ENCODE measurements at places on chromosomes 3 and 15. TPM values are rescaled to one million over a fixed set of nuclear protein-coding genes. Genes with fewer than 3 reads are reported as not detected.

SPATA12 gene
- not detected for total RNA-seq

VEPH1 gene
- not detected for total RNA-seq

BUB1B gene
- total RNA-seq: 73.1 TPM

WWTR1 gene
- total RNA-seq: 2.6 TPM

NUP210 gene
- total RNA-seq: 143 TPM

PIGZ gene
- total RNA-seq: 2.1 TPM

P2RY14 gene
- 0.18 TPM for total RNA-seq

STRIT1 gene
- total RNA-seq: not detected

PDZRN3 gene
- not detected for total RNA-seq

CDHR4 gene
- 0.16 TPM for total RNA-seq

B3GALNT1 gene
- total RNA-seq: 0.32 TPM

SYNPR gene
- total RNA-seq: not detected

GABRR3 gene
- not detected for total RNA-seq

SAXO2 gene
- total RNA-seq: not detected

PIERCE2 gene
- not detected for total RNA-seq

GOLGA8T gene
- total RNA-seq: not detected

IFT57 gene
- 21.6 TPM for total RNA-seq

RETNLB gene
- total RNA-seq: not detected

TMC3 gene
- not detected for total RNA-seq

HYAL1 gene
- total RNA-seq: 0.59 TPM

PYGO1 gene
- total RNA-seq: 0.02 TPM

ANKRD34C gene
- total RNA-seq: not detected

FMN1 gene
- total RNA-seq: 0.69 TPM

RBP2 gene
- not detected for total RNA-seq

CYP19A1 gene
- 1.5 TPM for total RNA-seq

SLC2A2 gene
- not detected for total RNA-seq

CAMK2N2 gene
- 0.18 TPM for total RNA-seq

ABHD5 gene
- total RNA-seq: 15.2 TPM

CCDC39 gene
- total RNA-seq: not detected

REC114 gene
- not detected for total RNA-seq

SLC22A14 gene
- total RNA-seq: not detected

SERF2 gene
- total RNA-seq: 580 TPM

RABL3 gene
- 26.6 TPM for total RNA-seq

MESP1 gene
- total RNA-seq: 7.5 TPM

RARRES1 gene
- 0.21 TPM for total RNA-seq

APEH gene
- 113 TPM for total RNA-seq

CCR1 gene
- total RNA-seq: 0.51 TPM

NR1I2 gene
- total RNA-seq: 0.11 TPM

MEX3B gene
- total RNA-seq: 1.8 TPM

GPR149 gene
- not detected for total RNA-seq

LRRC49 gene
- total RNA-seq: not detected

ATP2C1 gene
- total RNA-seq: 63.7 TPM

HOMER2 gene
- total RNA-seq: 73.3 TPM

GADL1 gene
- not detected for total RNA-seq

SLC25A38 gene
- 35.5 TPM for total RNA-seq

SV2B gene
- total RNA-seq: 0.02 TPM

XCR1 gene
- total RNA-seq: 0.07 TPM

ZIC1 gene
- not detected for total RNA-seq

CLPX gene
- 59.2 TPM for total RNA-seq

MESP2 gene
- total RNA-seq: 0.41 TPM

LIPC gene
- total RNA-seq: 1.7 TPM

IQCF5 gene
- total RNA-seq: not detected

KLHL40 gene
- total RNA-seq: not detected

ADGRG7 gene
- not detected for total RNA-seq
